ENCODE measurements at places on chromosomes 2 and 18. TPM values are rescaled to one million over a fixed set of nuclear protein-coding genes. Genes with fewer than 3 reads are reported as not detected.

ST8SIA5 gene
- total RNA-seq = 0.28 TPM

CXCR1 gene
- total RNA-seq = not detected

CCT7 gene
- 147 TPM for total RNA-seq

CRYBA2 gene
- not detected for total RNA-seq

MAP3K19 gene
- not detected for total RNA-seq

TUBA4B gene
- not detected for total RNA-seq

CFAP65 gene
- total RNA-seq = not detected

CCDC102B gene
- total RNA-seq = 6.1 TPM

ANKRD39 gene
- 21.9 TPM for total RNA-seq

RFX8 gene
- 0.25 TPM for total RNA-seq

GAREM2 gene
- total RNA-seq = 5.5 TPM

ALMS1 gene
- 31.1 TPM for total RNA-seq

POMC gene
- total RNA-seq = 6.2 TPM

RBKS gene
- 6.1 TPM for total RNA-seq

SP9 gene
- total RNA-seq = not detected

MERTK gene
- total RNA-seq = 0.30 TPM

MAIP1 gene
- 13.9 TPM for total RNA-seq

CD28 gene
- total RNA-seq = 112 TPM

MAP2 gene
- 0.58 TPM for total RNA-seq

FASTKD2 gene
- total RNA-seq = 21.7 TPM

FHL2 gene
- total RNA-seq = 0.56 TPM

GREB1 gene
- 0.79 TPM for total RNA-seq

TOGARAM2 gene
- total RNA-seq = 1.7 TPM

LRRTM4 gene
- not detected for total RNA-seq

BCL11A gene
- total RNA-seq = 4.6 TPM

XIRP2 gene
- not detected for total RNA-seq

CDK5R2 gene
- total RNA-seq = not detected

EVX2 gene
- not detected for total RNA-seq

LOXHD1 gene
- 0.07 TPM for total RNA-seq

B3GNT2 gene
- total RNA-seq = 42.3 TPM

DSC1 gene
- 1.5 TPM for total RNA-seq
